ENCODE measurements at places on chromosomes 3 and 15.

DNA sequence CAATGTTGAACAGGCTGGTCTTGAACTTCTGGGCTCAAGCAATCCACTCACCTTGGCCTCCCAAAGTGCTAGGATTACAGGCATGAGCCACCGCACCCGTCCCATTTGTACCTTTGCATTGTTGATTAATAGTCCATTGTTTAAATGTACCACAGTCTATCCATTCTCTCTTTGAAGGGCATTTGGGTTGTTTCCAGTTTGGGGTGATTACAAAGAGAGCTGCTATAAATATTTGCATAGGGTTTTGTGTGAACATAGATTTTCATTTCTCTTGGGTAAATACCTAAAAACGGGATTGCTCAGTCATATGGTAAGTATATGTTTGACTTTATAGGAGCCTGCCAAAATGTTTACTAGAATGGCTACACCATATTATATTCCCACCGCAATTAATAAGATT lies 13.7 kb upstream of the PTPRG start:
- no peak for DNase-seq

DNA sequence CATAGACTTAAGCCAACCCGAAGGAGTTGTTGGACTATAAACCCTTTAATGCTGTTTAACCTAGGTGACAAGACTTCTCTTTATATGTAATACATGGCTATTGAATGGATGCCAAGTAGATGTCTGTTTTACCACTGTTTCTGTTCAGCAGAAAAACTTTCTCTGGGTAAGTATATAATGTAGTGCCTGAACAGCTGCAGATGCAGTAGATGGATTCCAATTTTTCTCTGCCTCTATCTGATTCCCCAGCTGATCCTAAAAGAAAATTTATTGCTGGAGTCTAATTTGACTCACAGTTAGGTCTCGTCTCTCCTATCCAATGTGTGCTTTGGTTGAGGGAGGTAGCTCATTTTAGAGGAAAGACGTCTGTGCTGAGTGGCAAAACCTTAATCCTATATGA lies 256.5 kb upstream of the CBLB start:
- DNase-seq, result no peak

- DNase-seq, result no peak
Measured at GRCh38 chr3:10304905-10305304, 12.2 kb upstream of the GHRL start.

DNA sequence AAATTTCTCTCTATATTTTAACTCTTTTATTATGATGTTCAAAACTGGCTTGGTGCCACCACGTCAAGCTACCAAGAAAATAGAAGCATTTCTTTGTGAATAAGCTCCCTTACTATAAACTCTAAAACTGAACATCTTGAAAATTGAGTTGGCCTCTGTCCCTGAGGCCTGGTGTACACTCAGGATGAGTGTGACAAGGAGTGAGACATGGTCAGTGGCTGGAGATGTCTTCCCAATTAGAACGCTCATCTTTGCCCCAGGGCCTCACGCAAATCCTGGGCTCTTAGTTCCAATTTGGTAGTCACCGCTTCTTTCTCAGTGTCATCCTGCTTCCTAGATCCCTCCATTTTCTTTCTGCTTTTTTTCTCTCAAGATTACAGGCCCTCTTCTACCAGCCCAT lies 26.2 kb downstream of the SLC2A2 start:
- DNase-seq, result no peak

DNA sequence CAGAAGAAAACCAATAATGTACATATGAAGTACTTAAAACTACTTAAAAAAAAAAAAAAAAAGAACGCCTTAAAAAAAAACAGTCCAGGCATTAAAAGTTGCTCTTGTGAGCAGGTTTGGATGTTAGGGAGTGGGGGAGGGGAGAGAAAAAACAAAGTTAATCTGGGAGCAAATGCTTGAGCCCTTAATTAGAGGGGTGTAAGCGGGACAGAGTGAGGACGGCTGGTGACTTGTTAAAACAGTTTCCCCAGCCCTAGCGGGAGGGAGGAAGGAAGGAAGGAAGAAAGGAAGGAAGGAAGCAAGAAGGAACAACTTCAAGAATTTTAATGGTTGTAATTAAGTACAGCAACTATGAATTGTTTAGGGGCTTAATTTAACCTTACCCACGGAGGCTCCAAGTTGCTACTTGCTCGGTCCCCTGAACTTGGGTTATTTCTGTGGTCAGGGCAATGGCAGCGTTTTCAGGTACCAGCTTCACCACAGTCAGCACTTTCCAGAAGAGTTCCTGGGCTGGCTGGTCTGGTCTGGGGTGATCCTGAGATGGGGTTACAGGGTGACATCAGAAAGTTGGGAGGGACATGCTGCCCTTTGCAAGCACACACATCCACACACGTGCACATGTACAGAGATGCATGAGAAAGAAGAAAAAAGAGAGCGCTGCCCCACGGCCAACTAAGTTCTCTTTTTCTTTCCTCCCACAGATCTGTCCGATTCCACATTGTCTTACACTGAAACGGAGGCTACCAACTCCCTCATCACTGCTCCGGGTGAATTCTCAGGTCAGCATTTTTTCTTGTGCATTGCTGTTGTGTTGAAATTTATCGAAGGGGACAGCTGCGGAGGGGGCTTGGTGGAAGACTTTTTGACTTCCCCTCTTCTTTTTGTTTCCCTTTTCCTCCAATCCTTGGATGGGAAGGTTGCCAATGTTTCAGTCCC lies 14.0 kb downstream of the SMAD6 start:
- no peak for DNase-seq

DNA sequence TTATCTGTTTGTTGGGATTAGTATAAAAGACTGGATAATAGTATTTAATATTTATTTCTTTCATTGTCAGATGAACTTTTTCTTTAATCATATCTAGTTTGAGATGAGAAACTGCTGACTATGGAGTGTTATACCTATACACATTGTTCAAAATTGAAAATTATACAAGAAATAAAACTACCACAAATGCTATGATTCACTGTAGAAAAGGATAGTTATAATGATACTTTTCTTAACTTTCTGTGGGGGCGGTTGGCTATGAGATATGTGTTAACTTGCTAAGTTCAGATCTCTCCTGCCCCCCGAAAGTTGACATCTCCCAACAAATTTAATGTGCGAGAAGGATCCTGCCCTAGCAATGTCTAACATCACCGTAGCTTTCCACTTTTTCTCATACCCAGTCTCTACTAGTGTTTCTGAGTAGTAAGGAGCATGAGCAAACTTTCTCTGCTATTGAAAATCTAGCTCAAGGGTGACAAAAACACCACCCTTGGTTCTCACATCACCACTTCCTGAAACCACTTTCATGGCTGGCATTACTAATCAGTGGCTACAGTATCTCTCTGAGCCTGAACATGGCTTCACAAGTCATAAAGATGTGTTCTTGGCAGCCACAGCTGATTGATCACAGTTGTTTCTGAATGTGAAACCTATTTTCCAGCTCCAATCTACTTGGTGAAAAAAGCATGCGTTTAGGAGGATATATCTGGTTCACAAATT lies 15.8 kb upstream of the SAMMSON start:
- DNase-seq, result no peak

DNA sequence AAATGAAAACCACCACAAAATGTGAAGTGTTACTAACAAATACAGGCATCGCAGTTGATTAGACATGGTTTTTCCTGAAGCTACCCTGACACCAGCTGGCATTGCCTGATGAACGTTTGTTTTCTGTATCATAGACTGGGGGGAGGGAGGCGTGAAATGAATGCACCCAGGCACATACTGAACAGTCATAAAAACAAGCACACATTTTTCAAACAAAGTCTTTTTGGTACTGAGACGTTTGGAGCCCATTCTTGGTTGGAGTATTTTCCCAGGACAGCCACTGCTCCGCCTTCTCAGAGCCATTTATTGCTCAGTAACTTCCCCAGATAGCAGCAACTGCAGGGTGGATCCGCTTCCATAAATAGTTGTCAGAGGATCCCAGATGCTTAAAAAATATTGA lies 52.4 kb downstream of the KLF13 start:
- no peak for DNase-seq

- DNase-seq, result no peak
Measured at GRCh38 chr3:46712191-46713049, 5.2 kb downstream of the PRSS50 start.

DNA sequence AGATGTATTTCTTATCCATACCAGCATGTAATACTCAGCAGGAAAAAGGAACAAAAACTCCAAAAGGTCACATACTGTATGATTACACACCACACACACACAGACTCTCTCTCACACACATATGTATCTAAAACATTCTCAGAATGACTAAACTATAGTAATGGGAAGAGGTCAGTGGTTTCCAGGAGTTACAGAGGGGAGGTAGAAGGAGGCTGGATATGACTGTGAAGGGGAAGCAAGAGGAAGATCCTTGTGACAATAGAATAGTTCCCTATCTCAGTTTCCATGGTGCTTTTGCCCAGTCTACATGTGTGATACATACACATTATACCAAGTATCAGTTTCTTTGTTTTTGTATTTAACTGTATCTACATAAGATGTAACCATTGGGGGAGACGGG lies 190.1 kb downstream of the IL5RA start:
- no peak for DNase-seq

DNA sequence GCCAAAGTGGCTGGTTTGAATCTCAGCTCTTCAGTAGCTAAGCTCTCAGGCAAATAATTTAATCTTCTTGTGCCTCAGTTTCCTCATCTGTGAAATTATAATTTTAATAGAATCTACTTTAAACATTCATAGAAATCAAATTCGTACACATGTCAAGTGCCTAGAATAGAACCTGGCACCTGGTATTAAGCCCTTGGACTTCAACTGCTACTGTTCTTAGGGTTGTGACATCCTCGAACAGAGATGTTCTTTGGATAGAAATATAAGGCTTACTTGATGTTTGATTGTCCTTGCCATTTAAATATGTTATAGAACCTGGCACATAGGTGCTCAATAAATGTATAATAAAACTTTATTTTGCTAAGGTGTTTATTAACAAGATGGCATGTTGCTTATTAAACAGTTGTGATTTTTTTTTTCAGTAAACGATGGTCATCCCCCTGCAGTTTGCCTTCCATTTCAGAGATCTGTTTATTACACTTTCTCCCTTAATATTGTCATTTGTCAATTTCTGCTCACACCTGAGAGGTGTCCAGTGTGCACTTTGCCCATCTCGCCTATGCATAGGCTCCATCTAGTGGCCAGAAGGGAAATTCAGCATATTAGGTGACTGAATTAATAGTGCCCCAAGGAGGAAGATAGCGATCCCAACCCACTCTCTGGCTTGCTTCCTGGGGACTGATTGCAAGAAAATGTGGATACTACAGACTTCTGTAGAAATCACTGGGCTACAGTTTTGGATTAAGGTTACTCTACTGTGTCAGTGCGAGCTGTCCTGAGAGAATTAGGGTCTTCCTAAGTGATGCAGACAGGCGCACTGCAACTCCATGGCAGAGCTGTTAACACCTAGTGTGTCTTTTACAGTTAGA lies 10.7 kb downstream of the IGF1R start:
- peak; percentile 27 for DNase-seq

- DNase-seq, result no peak
Measured at GRCh38 chr3:101913168-101913567, 63.9 kb downstream of the NFKBIZ start.

GRCh38 chr3:149470381-149470780 lies 4.1 kb upstream of the TM4SF4 start:
- no peak for DNase-seq

- DNase-seq, result no peak
Measured at GRCh38 chr3:11146773-11147660, 7.3 kb upstream of the HRH1 start.

- DNase-seq, result no peak
Measured at GRCh38 chr3:100776746-100777145, 67.5 kb downstream of the TFG start.

DNA sequence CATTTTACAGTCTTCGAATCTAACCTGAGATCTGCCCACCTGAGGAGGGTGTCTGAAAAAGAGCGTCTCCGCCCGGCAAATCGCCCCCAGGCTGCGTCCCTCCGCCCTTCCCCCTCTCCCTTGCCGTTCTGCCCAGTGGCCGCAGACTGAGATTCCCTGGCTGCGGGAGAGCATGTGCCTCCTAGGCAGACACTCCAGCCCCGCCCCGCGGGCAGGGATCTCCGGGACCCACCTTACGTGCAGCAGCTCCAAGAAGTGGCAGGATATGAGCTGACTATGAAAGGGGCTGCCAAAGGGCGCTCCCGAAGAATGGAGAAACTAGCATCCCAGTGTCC lies 2.7 kb upstream of the WNT5A start:
- DNase-seq, result peak; percentile 74

DNA sequence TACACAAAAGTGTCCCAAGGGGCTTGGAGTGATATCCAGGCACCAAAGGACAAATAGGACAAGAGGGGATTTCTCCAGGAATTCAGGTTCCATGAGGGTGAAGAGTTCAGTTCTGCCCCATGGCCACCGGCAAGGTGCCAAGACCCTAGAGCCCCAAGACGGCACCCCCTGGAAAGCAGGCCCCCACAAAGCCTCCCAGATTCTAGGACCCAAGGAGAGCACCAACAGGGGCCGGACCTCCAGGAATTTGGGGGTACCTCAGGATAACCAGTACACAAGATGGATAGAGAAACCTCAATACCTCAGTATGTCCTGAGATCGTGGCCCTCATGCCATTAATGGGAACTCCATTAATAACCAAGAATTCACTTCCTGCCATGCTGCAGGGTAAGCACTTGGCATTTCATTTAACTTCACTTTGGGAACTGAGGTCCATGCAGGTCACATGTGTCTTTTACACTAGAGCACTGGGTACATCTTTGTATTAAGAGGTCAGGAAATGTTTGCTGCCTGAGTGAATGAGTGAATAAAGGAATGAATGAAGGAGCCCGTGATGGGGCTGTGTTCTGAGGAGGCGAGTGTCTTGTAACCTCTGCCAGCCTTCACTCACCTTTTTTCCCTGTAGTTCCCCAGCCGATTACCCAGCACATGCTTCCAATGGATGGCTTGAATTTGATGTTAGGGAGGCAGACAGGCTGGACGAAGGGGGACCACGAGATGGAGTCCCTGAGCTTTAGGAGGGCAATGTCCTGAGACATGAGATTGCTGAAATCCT lies 15.5 kb upstream of the PRSS50 start:
- DNase-seq, result no peak

- DNase-seq, result no peak
Measured at GRCh38 chr15:45449916-45450867, 71.8 kb upstream of the GATM start.

DNA sequence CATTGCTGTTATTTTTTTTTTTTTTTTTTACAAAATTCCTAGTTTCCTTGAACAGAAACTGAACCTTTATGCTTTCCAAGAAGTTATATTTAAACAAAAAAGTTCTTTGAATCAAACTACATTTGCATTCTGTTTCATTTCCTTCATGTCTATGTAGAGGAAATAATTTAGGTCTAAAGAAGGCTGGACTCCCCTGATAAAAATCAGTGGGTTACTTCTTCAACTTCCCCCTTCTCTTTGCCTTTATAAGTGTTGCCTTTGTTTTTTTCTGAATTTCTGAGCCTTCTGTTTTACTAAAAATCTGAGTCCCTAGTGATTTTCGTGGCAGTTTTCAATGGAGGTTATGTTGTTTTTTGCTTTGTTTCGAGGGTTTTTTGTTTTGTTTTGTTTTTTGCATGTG lies 152.8 kb downstream of the CHDH start:
- no peak for DNase-seq

DNA sequence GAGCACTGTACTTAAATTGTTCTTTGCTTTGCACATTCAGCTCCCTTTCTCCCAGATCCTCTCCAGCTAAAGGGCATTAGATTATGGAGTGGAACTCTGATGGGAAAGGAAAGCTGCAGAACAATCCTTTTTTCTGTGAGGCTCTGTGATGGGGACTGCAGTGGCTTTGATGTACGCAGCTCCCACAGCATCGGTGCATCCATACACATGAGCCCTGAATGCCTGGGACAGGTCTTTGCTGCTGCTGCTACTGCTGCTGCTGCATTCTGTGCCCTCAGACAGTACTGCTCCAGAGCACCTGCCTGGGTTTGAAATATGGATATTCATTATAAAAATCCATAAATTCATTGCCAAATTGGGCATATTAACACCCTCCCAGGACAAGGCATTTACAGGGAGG lies 164.4 kb downstream of the WDR76 start:
- DNase-seq, result no peak
